ENCODE measurements at places on chromosomes 7 and 10.

DNA sequence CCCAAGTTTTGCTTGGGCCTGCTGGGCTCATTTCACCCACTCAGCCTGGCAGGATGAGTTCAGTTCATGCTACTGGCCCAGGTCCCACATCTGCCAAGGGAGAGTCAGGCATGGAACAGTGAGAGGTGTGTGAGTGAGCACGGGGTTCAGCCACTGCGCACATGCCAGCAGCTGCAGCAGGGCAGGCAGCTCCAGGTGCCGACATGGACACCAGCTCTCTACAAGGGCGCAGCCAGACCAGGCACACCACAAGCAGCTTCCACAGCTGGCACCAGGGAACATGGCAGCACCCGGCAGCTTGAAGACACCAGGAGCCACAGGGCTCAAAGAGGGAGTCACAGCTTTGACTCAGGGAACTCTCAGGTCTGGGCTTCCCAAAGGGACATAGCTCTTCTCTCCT, 938.0 kb downstream of the SORCS3 start:
- DNase-seq, result no peak

DNA sequence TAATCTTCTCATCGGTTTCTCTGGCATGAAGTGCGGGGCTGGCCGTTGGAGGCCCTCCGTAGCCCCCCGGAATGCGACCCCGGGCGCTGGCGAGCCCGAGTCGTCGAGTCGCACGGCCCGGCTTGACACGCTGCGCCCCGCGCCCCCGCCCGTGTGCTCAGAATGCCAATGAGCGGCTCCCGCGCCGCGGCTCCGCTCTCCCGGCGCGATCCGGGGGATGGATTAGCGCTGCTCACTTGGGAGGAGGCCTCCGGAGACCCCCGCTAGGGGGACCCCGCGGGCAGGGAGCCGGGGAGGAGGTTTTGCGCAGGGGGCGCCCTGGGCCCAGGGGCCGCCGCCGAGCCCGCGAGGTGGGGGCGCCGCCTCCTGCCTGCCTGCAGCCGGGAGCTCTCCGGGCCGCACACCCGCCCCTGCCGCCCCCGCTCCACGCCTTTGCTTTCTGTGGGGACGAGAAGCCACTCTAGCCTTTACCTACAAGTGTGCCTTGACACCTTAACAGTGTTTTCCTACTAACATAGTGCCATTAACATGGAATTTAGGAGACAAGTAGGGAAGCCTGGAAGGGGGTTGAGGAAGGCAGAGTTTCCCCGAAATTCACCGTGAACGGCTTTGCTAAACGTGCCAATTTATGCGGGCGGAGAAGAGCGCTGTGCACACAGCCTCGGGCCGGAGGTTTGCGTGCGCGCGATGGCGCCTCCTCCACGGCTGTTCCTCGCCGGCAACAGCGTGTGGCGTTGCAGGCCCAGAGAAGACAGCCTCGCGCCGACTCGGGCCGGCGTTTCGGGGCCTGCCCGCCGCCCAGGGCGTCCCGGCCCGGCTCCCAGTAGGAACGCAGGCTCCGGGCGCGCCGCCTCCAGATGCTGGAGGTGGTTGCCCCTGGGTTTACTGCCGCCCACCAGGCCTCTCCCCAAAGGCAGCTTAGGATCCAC, 7.1 kb downstream of the SHH start:
- DNase-seq, result peak; percentile 74

DNA sequence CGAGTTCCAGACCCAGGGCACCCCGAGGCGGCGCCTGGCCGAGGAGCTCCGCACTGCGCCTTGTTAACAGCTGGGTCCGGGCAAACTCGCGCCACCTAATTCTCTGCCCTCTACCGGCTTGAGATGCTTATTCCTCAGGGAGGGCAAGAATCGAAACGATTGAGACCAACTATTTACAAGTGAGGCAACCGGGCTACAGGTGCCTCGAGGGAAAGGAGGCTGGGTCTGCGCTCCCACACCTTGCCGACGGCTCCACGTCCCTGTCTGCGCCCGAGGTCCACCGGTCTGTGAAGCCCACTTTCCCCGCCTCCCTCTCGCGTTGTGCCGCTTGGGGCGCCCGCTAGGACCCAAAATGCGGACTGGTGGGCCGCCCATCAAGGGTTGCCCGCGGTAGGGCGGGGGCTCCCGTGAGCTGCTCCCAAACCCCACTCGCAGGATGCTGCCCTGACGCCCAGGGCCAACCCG, 527 bp downstream of the AKR1B1 start:
- peak; percentile 36 for DNase-seq

DNA sequence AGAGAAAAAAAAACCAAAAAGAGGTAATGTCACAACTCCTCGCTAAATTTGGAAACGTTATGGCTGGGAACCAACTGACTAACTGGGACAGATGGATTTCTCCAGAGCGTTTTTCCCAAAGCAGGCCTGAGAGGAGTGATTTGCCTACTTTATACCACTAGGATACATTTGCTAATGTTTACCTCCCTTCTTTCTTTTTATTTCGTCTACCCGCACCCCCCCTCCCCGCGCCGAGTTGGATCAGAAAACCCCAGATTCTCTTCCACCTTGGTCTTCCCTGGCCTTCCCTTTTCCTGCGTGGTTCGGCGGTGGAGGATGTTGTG, 7.2 kb downstream of the CPA2 start:
- peak; percentile 66 for DNase-seq

DNA sequence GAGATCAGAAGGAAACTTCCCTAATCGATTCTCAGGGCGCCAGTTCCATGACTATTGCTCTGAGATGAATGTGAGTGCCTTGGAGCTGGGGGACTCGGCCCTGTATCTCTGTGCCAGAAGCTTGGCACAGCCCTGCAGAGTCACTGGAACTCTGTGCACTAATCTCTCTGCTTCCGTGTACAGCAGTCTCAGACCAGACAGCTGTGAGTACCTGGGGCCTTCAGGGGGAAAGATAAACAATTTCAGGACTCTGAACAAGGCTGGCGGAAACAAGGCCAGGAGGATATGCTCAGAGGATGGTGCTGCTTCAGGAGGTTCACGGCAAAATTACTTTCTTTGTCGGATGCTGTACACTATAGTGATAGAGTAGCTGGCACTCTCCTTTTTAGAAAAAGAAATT, 131.7 kb upstream of the PRSS58 start:
- DNase-seq, result no peak

Measured in NCI-H2171 (cell line).